ENCODE measurements at places on chromosomes 3 and 15. TPM values are rescaled to one million over a fixed set of nuclear protein-coding genes. Genes with fewer than 3 reads are reported as not detected.

The OR5K2 gene
- total RNA-seq, result not detected

DNA sequence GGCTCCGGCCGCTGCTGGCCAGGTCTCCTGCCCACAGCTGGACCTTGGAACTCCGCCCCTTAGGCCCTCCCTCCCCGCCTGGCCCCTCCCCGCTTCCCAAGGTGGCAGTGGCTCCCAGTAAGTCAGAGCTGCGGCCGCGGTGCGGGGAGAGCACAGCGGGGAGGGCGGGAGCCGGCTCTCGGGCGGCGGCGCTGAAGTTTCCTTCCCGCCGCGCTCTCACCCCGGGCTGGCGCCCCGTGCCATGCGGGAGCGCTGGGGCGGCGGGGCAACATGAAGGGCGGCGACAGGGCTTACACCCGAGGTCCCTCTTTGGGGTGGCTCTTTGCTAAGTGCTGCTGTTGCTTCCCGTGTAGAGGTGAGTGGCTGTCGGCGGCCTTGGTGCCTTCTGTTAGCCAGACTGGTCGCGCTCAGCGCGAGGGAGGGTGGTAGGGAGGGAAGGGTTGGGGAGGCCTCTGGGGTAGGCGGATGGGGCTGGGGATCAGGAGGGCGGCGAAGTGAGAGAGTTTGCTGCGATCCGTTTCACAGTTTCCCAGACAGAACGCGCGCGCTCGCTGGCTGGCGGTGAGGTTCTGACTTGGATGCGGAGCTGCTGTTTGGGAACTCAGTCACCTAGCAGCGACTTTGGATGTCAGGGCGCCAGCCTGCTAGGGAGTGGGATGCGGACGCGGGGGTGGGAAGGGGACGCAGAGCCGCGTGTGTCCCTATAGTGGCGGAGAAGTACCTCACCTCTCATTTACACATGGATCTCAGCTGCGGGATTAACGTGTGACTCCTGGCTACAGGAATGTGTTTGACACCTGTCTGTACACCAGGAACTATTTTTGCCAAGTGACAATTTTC, 145.5 kb upstream of the UMPS start:
- DNase-seq, result peak; percentile 94

The ADGRG7 gene
- not detected for total RNA-seq

DNA sequence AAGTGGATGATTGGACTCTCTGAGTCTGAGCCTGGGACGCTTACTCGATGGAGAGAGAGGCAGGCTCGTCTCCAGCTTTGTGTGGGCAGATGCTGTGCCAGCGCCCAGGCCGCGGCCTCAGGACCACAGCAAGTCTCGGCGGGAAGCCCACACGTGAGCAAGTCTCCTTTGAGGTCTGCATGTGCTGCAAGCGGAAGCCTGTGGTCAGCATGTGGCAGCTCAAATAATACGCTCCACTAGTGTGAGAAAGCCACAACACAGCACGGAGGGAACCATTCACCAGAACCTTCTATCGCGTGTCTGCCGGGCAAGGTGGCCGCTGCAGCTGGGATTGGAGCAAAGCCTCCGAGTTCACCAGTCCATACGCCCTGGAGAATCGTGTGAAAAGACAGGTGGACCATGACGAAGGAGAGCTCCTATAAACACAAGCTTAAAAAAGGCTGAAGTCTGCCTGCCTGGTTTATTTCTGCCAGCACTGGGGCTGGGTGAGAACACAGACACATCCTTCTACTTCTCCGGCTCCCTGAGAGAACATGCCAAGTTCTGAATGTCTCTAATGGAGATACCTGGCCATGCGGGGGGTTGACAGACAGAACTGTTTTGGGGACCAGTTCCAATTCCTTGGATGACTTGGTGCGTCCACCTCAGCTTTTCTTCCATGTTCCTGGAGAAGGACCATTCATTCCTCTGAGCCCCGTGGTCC, 82.0 kb upstream of the LRIG1 start:
- no peak for DNase-seq

GRCh38 chr15:42012241-42012640, 8.6 kb downstream of the PLA2G4E start:
- no peak for DNase-seq
